MV-4-11 (cell line): ENCODE measurements at places on chromosomes 1 and 21.

GRCh38 chr1:174938281-174939007 is 61.3 kb upstream of the CACYBP start:
- peak; percentile 46 for DNase-seq

DNA sequence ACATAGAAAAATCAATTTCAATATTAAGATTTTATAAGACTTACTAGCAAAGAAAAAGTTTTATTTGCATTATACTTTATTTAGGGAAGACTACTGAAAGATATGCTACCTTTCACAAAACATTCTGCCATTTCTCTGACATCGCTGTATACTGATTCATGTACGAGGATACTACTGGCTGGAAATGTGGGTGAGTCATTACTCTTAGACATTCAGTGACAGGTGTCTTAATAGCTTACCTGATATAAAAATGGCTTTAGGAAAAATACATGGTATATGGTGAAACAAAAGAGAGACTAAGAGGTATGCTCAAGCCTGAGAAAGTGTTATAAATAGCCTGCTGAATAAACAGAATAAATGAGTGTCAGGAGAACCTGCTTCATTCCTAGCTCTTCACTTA is 73.0 kb upstream of the EXO1 start:
- DNase-seq = no peak

DNA sequence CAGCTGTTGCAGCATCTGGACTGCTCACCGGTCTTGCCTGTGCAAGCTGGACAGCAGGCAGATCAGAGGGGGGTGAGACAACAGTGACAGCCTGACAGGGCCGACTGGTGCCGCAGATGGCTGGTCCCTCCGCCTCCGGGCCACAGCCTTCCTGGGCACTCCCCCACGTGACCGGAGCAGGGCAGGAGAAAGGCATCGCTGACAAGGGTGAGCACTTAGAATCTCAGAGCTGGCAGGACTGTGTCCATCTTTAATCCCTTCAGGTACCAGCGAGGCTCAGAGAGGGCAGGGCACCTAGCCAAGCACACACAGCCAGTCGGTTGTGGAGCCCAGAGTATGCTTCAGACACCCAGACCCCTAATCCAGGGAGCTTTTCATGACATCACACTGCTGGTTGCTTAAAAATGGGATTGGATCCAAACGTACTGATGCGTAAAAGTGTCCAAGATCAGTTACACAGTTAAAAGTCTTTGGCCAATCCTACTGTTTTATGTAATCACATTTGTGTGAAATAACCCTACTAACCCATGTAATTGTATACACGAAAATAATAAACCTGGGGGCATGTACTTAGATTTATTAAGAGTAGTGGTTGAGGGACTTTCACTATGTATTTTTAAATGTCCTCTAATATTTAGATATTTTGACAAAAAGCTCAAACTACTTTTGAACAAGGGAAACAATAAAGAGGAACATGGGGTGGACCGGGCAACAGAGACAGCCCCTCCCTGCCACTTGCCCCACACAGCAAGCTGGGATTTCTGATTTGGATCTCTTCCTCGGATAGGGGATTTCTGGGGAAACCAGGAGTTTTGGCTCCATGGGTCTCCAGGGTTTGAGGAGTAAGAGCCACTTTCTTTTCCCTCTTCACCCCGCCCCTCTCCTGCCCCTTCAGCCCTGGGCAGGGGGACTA is 758 bp upstream of the CNTN2 start:
- no peak for DNase-seq

DNA sequence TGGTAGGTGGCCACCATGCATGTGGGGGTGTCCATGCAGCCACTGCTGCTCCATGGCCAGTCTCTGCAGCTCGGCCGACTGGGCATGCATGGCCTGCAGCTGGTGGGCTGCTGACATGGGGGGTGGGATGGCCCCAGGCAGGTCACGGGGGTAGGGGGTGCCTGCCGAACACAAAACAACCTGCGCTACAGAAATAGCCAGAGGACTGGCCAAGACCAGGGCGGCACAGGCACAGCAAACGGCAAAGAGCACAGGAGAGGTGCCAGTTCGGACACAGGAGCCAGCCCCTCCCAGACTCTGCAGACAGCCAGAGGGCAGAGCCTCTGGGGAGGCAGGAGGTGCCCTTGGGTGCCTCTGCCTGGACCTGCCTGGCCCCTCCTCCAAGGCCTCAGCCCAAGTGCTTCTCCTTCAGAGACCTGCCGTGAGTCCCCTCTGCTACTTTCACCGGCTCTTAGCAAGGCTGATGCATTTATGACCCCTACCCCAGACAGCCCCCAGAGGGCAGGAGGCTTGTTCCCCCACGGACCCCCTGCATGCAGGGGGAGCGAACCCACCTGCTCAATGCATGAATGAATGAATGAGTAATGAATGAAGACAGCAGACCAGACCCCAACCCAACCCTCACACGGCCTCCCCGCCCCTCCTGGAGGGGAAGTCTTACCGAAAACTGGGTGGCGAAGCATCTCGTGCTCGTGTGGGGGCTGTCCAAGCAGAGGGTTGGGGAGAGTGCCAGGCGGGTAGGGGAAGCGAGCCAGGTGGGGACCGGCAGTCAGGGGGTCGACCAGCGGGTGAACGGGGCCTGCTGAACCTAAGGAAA is 37.7 kb downstream of the SLC45A1 start:
- no peak for DNase-seq

DNA sequence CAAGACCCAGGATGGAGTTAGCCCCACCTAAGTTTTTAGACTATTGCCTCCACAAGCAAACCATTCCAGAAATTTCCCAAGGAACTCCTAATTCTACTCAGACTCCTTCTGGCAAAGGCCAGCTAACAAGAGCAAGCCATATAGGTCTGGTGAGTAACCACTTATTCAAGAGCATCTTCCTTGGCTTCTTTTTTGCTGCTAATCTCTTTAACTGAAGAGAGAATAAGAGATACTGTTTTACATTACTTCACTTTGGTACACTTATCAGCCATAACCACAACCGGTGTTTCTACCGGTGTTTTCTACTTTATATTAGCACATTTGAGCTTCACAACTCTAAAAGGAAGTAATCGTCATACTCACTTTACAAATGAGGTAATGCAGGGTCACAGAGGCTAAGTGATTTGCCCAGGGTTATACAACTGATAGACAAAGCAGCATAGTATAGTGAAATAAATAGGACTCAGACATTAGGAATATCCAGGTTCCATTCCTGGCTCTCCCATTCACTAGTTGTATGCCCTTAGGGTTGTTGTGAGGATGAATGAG is 1.7 kb upstream of the EPS15 start:
- peak; percentile 16 for DNase-seq

DNA sequence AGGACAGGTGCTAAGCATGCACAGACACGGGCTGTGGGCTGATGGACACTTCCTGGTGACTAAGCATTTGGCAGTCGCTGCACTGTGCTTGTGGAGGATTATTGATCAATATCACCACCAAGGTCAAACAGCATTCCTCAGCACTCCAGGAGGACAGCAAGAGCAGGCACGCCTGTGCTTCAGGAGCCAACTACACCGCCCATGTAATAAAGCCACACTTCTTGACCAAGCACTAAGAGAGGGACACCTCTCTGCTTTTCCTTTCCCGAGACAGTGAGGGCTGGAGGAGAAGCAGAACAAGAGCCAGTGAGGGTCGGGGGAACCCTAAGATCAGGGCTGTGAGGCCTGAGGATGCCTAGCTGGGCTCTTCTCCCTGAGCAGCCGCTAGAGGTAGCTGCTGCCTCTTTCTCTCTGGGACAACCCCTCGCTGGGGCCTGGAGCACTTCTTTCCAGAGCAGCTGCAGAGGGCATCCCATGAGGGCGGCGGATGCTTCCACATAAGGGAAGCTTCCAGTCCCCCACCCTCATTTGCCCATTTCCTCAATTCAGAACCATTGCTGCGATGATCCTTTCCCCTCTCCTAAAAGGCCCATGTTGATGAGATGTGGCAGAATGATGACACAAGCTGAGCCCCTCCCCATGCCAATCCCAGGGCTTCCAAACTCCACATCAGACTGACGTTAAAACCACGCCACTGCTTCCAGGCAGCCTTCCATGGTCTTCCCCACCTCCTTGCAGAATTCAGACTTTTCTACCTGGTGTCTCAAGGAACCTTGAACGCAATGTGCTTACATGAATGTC is 19.1 kb downstream of the RAB7B start:
- peak; percentile 64 for DNase-seq

GRCh38 chr1:36211841-36212240 is 12.4 kb upstream of the THRAP3 start:
- DNase-seq = peak; percentile 13

GRCh38 chr1:209305221-209305954 is 278.1 kb upstream of the CAMK1G start:
- DNase-seq = no peak

DNA sequence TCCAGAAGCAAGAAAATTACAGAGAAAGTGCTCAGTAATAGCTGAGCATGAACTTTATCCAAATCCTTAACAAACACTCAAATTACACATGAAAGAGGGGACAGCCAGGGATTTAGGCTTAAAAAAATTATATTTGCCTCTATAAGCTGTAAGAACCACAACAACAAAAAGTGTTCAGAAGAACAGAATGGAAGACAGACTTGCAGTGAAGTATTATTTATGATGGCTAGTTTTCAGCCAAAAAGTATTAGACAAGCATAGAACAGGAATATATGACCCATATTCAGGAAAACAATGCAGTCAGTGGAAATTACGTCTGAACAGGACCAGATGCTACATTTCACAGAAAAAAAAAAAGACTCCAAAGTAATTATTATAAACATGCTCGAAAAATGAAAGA is 1246.3 kb downstream of the NCAM2 start:
- DNase-seq = no peak

DNA sequence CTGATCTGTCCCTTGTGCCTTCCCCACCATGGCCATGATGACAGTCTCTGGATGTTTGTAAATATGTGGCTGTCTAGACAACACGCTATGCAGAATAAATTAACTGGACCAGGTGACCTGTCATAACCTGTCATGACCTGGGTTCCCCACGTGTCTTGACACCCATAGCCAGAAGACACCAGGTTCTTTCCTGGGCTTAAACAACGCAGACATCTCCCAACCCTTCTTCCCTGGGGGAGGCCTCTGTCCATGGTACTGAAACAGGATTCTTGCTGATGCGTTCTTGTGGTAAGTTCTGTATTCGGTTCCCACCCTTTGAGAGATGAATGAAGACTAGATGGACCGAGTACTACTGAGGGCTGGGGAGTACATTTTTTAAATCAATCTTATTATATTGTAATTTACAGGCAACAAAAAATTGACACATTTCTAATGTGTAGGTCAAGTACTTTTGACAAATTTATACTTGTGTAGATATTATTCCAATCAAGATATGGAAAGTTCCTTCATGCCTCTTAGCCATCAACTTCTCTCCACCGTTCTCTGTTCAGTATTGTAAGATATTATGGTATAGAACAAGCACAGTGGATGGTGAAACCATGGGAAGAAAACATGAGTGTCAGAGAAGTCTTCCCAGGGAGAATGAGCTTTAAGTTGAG is 738.8 kb downstream of the PTPRU start:
- peak; percentile 7 for DNase-seq

GRCh38 chr1:159790237-159790917 is 9.6 kb downstream of the DUSP23 start:
- no peak for DNase-seq

GRCh38 chr1:181513786-181514297 is 30.5 kb downstream of the CACNA1E start:
- no peak for DNase-seq

DNA sequence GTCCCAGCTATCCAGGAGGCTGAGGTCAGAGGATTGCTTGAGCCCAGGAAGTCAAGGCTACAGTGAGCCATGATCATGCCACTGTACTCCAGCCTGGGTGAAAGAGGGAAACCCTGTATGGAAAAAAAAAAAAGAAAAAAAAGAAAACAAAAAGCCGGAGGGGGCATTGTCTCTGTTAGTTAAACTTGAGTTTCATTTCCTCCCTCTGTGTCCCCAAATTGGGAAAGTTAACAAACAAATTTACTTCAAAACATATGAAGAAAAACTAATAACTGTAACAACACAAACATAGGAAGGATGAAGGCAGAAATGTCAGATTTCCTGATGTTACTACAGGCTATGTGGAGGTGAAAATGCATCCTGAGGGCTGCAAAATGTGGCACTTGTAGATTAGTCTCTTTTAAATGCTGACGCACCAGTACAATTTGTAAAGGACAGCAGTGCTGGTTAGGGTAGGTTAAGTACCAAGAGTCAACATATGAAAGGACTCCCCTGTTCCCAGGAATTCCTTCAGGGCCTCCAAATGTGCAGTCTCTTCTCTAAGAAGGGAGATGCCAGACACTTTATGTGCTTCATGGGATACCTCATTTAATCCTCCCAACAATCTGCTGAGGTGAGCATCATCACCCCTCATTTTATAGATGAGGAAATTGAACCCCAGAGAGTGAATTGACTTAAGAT is 52.9 kb downstream of the DEGS1 start:
- DNase-seq = no peak

DNA sequence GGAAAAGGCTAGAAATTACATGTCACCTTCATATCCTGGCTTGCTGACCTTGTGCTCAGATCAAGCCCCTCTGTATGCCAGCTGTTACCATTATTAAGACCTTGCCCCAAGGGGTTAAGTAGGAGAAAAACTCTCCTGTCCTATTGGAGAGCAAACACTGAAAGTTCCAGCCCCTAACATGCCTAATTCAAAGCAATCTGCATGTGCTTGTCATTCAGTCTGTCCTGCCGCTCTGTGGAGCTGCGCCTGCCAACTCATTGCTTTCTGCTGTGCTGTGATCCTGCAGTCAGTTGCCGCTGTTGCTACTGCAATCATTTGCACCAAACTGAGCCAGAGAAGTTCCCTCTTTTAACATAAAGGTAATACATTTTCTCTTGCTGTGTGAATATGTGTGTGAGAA is 113.4 kb downstream of the DISP1 start:
- DNase-seq = no peak
